Activated CD8-positive, alpha-beta T cell treated with anti-CD3 and anti-CD28 coated beads, Interleukin-2, amount 10 ng/mL, durations not matched to agents 7 days and 5 days (primary cell): ENCODE measurements at places on chromosomes 5 and 9. TPM values are rescaled to one million over a fixed set of nuclear protein-coding genes. Genes with fewer than 3 reads are reported as not detected.

Gene MARCHF11
- total RNA-seq: not detected

Gene DMRT2
- not detected for total RNA-seq

Gene SLC34A3
- total RNA-seq: not detected

Gene ADAMTS19
- total RNA-seq: not detected

DNA sequence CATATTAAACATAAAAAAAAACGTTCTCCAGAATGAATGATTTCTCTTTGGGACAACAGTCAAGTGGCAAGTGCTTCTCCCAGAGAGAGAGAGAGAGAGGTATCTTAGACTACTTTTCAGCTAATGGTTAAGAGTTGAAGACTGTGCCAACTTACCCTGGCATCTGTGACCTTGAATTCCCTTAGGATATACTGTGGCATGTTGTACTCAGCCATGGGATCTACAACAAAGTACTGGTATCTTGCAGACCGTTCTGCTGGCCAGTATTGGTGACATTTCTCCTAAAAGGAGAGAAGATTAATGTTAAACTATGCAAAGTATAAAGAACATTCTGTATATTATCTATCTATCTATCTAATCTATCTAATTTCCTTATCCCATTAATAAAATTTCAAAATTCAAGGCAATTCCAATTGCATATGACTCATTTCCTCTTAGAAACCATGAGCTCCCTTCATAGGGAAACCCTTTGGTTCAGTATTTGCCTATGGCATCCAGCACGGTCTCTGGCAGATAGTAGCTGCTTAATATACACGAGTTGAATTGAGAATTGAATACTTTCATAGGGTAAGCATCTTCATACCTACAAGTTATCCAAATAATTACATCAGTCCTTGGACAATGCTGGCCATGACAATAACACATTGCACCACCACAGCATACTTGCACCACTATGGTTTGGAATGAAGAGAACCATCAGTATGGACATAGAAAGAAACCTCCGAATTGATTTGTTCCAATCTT lies 539.4 kb upstream of the DMAC1 start:
- no peak for DNase-seq
- no peak overlapping the region for H3K27ac ChIP-seq
- H3K4me3 ChIP-seq: no peak overlapping the region

Gene SH3GLB2
- 109 TPM for total RNA-seq

DNA sequence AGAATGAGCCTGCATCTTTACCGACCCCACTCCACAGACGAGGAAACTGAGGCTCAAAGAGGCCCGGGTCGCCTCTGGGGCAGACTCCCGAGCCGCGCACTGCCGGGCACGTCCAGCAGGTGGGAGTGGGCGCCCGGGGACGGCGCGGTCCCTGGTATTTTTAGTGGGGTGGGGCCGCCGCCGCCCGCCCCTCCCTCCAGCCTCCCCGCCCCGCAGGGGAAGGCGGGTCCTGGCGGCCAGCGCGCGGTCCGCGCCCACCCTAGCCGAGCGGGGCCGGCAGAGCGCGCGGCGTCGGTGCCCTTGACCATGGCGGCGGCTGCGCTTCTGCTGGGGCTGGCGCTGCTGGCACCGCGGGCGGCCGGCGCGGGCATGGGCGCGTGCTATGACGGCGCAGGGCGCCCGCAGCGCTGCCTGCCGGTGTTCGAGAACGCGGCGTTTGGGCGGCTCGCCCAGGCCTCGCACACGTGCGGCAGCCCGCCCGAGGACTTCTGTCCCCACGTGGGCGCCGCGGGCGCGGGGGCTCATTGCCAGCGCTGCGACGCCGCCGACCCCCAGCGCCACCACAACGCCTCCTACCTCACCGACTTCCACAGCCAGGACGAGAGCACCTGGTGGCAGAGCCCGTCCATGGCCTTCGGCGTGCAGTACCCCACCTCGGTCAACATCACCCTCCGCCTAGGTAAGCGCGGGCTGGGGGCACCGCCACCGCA lies at the start of gene LAMC3:
TSS of gene LAMC3 (plus strand) at position 266 of the 710 bp plus-strand sequence. CDS start at position 307, 41 bp downstream.
- H3K4me3 ChIP-seq: no peak within 1 kb of the TSS
- DNase-seq: no peak
- H3K27ac ChIP-seq: no peak within 1 kb of the TSS
- no peaks in the 10 kb centered on the region for H3K36me3 ChIP-seq
- H3K27me3 ChIP-seq: peaks cover 13% of the 10 kb centered on the region

Gene BTNL8
- total RNA-seq: not detected

Gene LCN9
- total RNA-seq: not detected

- peak overlapping the region; percentile 76 for H3K4me3 ChIP-seq
- peaks cover 75% of the 10 kb centered on the region for H3K36me3 ChIP-seq
- peaks cover 28% of the 10 kb centered on the region for H3K4me1 ChIP-seq
- H3K27me3 ChIP-seq: no peaks in the 10 kb centered on the region
Measured at GRCh38 chr9:86337469-86338108, 16.6 kb downstream of the TUT7 start.

Gene TMEM174
- total RNA-seq: not detected

Gene SLC45A2
- 0.34 TPM for total RNA-seq

DNA sequence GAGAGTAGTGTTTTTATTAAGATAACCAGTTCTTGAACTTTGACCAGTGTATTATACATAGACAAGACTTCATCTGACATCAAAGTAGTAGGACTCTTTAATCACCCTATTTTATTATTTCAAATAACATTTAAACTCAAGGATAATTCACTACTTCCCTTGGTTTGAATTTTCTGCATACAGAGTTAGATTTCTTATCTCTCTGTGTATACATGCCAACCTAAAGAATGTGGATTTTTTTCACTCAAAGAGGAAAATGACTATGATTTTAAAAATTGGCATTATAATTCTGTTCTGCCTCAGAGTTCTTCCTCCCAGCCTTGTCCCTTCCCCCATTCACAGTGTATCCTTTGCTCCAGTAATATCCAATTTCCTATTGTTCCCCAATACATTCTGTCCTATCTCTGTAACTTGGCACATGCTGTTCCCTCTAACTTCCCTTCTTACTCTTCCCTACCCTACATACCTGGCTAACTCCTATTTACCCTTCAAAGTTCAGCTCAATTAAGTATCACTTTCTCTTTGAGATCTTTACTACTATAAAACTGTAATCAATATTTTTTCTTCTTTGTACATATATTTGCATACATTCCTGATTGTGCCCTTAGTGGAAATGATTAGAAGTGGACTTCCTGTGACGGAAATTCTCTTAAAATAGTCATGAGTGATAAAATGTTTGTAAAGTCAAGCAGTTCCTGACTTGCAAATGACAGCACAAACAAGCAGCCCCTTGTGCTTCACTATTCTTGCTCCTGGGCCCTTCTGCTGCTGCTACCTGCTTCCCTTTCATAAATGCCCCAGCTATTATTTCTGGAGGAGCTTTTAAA lies 38.1 kb upstream of the DENND4C start:
- H3K27me3 ChIP-seq: no peaks in the 10 kb centered on the region
- H3K4me3 ChIP-seq: no peak overlapping the region
- peaks cover 11% of the 10 kb centered on the region for H3K4me1 ChIP-seq

Gene CDH9
- not detected for total RNA-seq

Gene SRD5A1
- total RNA-seq: 15.9 TPM

- no peaks in the 10 kb centered on the region for H3K4me1 ChIP-seq
- H3K4me3 ChIP-seq: no peak overlapping the region
- H3K27me3 ChIP-seq: no peaks in the 10 kb centered on the region
Measured at GRCh38 chr5:23064710-23065109, 211.6 kb upstream of the CDH12 start.

DNA sequence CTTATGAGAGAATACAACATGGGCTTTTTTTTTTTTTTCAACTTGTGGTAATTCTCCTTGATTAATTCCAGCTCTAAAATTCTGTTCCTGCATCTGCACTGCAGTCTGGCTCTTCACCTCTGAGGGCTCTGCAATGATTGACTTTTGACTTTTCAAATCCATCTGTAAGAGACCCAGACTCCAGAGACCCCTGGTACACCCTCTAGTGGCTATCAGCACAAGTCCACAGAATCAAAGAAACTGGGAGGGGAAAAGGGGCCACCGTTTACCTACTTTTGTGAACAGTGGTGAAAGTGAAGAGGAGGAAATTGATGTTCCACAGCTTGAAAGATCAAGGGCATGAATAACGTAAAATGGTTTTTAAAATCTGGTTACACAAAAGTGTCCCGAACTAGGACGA lies 151.6 kb downstream of the SLIT3 start:
- H3K4me1 ChIP-seq: no peaks in the 10 kb centered on the region
- no peaks in the 10 kb centered on the region for H3K27me3 ChIP-seq

GRCh38 chr5:170411100-170411499 lies 21.9 kb upstream of the KCNMB1 start:
- no peak for DNase-seq
- no peaks in the 10 kb centered on the region for H3K36me3 ChIP-seq
- peaks cover 2% of the 10 kb centered on the region for H3K27me3 ChIP-seq
- H3K27ac ChIP-seq: no peak overlapping the region

DNA sequence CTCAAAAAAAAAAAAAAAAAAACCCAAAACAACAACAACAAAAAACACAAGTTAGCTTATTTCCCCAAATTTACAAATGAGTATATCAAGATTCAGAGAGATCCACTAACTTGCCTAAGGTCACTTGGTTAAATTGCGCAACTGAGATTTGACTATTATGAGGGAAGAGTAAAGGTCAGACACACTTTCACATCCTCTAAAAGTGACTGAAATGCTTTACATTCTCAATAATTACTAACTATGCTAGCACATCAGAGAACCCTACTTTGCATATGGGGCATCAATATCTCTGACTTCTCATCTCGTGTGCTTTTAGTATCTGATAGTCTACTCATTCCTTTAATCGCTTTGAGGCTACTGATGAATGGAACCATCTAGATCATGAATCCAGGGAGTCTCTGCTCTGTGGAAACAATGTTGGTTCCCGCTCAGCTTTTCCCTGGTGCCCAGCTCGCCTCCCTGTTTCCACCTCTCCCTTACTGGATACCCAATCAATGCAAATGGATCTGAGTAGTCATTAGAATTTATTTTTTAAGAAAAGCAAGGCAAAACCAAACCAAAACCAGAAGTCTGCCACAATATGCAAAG lies 182.1 kb upstream of the TRIM32 start:
- no peak for DNase-seq
- H3K27ac ChIP-seq: no peak overlapping the region
- H3K27me3 ChIP-seq: no peaks in the 10 kb centered on the region
- H3K36me3 ChIP-seq: no peaks in the 10 kb centered on the region
- no peak overlapping the region for H3K4me3 ChIP-seq
- H3K4me1 ChIP-seq: no peaks in the 10 kb centered on the region
